GM20000 (cell line): ENCODE measurements at places on chromosomes 11 and 22.

DNA sequence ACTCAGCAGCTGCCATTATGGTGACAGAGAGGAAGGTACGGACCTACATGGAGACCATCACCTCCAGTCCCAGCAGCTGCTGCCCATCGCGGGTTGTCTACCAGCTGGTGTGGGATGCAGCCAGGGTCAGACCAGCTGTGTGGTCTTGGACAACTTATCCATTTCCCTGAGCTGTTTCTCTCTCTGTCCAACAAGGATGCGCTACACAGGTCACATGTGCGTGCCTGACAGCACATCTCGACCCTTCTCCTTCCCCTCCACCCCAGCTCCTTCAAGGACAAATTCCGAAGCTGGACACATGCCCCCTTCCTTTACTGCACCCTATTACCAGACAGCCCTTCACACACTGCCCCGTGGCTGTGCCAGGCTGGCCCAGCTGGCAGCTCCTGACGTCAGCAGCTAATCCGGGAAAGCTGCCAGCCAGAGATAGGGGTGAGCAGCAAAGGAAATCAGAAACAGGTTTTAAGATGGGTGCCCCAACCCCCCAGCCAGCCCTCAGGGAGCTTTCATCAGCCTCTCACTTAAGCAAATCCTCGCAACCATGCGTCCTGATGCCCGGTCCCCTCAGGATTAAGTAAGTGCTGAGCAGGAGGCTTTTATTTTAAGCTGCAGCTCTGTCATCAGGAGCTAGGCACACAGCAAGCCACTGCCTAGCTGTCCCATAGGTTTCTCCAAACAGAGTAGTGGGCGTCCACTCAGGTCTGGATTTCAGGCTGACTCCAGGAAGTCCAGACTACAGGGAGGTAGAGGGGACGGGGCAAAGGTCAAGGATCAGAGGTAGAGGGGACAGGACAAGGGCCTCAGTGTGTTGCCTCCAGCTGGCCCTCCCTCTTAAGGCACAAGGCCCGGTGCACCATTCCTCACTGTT lies 20.3 kb downstream of the TEF start:
- no peak for DNase-seq

DNA sequence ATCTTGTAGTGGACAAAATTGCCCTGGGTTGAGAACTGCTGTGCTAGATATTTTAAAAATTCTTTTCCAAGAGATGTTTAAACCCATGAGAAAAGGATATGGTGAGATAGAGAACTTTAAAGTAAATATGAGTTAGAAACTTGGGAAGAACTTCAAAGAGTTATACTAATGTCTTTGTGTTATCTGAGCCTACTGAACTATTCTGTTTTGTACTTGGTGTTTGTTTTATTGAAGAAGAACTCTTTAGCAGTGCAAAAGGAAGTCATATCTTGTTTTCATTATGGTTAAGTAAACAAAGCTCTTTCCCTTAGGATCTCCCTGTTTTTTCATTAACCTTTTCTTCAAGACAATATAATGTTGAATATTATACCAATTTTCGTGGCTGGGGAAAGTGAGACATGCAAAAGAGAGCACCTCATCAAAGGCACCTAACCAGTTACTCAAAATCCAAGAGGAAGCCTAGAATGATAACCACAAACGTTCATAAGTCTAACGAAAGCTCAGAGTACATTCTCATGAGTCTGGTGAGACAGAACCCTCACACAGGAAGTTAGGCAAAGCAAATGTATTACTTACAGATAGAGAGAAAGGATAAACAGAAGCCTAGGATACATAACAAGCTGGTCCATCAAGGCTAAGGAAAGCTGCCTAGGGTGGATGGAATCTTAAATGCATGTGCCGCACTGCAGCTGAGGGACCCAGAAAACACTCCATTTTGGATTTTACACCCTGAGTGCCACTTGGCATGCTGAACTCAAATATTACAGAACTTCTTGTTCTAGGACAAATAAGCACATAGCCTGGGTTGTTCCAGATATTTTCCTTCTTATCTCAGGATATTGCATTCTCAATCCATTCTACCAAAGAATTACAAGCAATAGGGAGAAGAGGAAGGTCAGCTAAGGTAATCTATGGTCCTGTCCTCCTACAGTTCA lies 112.5 kb upstream of the ANO3 start:
- DNase-seq, result no peak

DNA sequence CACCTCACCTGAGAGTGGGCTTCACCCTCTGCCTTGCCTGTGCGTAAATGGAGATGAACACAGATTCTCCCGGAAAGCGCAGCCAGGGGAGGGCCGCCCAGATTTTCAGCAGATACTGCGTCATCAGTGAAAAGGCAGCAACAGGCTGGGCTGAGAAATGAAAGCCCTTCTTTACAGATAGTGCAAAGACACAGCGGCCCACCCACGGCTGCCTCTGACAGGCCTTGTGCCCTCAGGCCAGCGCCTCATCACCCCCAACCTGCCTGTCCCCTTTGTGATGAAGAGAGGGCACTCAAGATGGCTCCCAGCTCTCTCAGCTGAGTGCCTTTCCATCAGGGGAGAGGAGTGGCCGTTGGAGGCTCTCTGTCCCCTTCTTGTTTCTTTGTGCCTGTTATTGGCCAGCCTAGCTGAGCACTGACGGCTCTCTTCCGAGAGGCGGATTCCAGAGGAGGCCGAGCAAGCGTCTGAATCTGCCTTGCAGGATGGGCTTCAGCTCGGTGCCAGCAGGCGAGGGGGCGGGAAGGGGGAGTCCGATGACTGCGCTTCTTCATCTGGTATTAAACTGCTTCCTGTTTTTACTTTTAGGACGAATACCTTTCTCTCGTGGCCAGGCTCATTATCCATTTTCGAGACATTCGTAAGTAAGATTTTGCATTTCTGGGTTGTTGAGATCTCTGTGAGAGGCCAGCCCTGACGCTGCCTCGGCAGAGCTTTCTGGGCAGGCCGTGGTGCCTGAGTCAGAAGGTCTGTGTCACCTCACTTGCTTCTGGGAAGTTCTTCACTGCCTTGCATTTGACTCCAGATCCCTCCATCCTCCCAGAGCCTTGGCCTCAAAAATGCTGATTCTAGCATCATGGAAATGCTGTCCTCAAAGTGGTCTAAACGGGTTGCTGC lies 43.7 kb downstream of the MED15 start:
- DNase-seq, result peak; percentile 32

DNA sequence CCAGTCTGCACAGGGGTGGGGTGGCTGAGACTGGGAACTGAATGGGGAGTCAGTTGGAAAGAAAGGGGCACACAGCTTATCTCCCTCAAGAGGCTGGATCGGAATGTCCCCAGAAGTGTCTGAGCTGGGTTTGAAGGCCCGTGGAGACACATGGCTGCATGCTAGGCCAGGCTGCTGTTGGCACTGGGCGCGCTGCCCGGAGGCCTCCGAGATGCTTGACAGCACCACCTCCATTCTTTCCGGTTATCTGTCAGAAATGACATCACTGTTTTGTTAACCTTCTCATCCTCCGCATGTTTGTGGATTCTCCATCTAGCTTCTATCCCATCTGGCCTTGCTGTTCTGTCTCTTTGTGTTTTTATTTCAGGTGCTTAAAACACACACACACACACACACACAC lies 85.5 kb downstream of the APIP start:
- DNase-seq, result no peak

- DNase-seq, result no peak
Observed at GRCh38 chr11:92967178-92967577, 2.3 kb upstream of the MTNR1B start.

- no peak for DNase-seq
Observed at GRCh38 chr22:35835998-35836691, 118.5 kb downstream of the APOL5 start.

- DNase-seq, result no peak
Observed at GRCh38 chr22:27868732-27869282, 50.2 kb downstream of the PITPNB start.

DNA sequence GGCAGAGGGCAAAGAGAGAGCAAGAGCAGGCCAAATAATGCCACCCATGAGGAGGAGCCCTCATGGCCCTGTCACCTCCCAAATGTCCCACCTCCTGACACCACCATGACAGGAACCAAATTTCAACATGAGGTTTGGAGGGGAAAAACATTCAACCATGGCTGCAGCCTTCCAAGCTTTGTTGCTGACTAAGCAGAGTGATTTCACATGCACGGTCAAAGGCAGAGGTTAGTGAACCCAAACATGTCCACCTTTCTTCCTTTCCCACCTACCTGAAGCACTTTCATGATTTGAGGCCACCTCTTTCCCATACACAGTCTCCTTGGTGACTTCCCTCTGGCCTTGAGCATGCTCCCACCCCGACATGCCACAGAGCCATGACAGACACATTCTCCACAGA lies 89.7 kb downstream of the C11orf91 start:
- DNase-seq, result no peak

DNA sequence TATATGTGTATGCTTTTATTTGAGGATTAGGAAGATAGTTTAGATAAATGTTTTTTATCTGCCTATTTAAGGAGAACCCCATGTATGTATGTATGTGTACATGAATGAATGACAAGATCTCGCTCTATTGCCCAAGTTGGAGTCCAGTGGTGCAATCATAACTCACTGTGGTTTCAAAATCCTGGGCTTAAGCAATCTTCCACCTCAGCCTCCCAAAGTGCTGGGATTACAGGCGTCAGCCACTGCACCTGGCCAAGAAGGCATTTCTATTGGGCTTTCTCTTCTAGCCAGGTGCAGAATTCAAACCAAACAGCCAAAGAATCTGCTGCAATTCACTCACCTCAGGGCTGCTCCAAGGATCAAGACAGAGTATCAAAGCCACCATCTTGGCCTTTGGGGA lies 25.5 kb upstream of the DGKZ start:
- DNase-seq, result no peak

DNA sequence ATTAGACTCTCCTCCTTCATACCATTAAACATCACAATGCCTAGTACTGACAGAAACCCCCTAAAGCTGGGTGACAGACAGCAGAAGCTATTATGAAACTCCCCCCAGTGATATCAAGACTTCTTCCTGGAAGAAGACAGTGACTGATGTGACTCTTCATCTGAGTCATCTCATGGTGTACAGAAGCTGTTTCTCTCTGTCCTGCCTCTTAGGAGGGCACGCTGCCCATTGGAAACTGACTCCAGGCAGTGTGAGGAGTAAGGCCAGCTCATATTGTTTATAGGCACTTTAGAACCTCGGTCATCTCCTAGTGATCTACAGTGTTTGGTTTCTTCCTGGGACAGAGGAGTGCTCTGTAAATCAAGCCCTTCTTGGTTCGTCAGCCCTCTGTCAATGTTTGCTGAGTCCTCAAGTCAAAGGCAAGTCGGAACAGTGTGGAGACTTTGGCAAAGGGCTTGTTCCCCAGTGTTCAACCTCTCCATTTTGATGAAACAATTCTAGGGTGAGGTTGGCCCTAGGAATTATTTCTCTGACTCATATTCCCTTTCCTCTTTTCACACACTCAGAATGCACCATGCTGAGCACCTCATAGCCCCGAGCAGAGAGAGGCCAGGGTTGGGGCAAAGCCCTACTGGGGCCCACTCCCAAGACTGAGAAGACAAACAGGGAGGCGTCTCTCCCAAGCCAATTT lies 172.5 kb upstream of the TMEM45B start:
- DNase-seq, result no peak

GRCh38 chr11:19578871-19579270 lies 133.8 kb upstream of the NAV2 start:
- no peak for DNase-seq

DNA sequence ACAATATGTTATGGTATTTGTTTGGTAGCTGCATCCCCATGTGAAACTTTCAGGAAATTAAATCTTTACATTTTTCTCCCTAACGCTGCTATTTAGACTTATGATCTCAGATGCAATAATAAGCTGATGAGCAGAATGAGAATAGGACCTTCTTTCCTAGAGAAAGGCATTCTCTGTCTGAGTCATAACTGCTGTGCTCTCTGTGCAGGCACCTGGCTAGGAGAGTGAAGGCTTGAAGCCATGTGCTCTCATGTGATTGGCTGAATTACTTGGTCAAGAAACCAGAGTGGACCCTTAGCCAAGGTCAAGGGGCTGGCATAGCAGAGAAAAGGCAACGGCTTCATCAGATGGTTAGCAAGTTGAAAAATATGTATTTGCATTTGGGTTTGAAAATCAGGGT lies 185.0 kb downstream of the ADAMTS15 start:
- DNase-seq, result no peak

- DNase-seq, result no peak
Observed at GRCh38 chr11:76159303-76159937, 46.9 kb downstream of the WNT11 start.

- DNase-seq, result no peak
Observed at GRCh38 chr22:27201276-27201675, 543.9 kb downstream of the MIAT start.

GRCh38 chr22:44247346-44247745 lies 65.4 kb downstream of the SHISAL1 start:
- no peak for DNase-seq

GRCh38 chr11:94130298-94131046 lies 1.8 kb downstream of the PANX1 start:
- DNase-seq, result no peak

DNA sequence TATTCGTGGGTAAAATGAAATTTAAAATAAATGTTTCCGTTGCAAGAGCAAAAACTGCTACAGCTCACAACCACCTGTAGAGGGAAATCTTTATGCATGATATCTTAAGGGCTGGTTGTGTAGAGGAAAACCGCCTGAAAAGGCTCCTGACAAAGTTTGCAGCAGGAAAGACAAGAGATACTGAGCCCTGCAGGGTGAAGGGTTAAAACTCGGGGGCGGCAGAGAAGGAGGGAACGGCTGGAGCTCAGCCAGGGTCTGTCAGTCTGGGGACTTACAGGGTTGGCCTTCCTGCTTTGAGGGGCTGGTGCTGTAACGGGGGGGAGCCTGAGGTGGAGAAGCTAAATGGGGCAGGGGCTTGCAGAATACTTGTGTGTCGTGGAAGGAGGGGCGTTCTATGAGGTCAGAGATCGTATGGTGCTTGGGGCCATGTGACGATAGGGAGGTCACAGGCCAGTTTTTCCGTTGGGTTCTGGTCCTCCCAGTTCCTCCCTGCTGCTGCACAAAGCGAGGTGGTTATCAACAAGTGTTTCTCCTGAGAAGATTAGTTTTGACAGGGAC lies 122.9 kb upstream of the HSD17B12 start:
- DNase-seq, result no peak

GRCh38 chr22:45497351-45498145 lies 5.1 kb upstream of the FBLN1 start:
- DNase-seq, result no peak

GRCh38 chr11:13126430-13126829 lies 117.3 kb downstream of the RASSF10 start:
- no peak for DNase-seq

DNA sequence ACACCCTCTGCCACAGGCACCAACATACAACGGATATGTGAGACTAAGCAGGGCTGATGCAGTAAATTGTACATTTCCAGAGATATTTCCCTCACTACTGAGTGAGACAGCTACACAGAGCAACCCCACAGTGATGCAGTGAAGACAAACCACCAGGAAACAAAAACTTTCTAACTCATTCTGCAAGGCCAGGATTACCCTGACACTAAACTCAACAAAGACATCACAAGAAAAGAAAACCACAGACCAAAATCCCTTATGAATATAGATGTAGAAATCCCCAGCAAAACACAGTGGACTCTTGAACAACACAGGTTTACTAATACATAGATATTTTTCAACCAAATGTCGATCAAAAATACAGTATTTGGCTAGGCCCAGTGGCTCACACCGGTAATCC lies 1.5 kb upstream of the SLC7A4 start:
- no peak for DNase-seq
